ENCODE measurements at places on chromosomes 12 and 14.

DNA sequence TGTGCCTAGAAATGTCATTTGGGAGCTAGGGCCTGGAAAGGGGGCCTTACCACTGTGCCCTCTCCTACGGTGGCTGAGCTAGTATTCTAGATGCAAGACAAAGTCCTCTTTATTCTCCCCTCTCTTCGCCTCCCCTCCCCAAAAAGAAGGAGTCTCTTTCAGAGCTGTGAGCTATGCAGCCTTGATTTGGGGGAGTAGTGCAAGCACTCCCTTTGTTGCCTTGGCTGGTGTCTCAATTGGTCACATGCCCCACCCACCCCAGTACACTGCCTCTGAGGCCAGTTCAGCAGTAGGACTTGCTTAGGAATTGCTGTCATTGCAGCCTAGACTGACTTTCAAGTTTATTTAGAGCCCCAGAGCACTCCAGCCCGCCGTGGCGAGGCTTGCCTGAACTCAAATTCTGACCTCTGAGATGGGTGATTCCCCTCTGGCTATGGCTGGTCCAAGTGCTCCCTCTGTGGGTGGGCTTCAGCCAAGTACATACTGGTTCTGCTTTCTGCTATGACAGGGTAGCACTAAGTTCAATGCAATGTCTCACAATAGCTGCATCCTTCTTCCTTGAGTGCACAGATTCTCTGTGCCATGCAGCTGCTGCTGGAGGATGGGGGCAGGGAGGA, 37.0 kb upstream of the FBXO33 start:
- no peak for DNase-seq

GRCh38 chr12:10697156-10697555, 23.3 kb upstream of the STYK1 start:
- no peak for DNase-seq

- DNase-seq = no peak
These were observed 3.0 kb downstream of the E2F7 start for GRCh38 chr12:77062396-77062795.

GRCh38 chr14:74935360-74935680, 12.3 kb upstream of the RPS6KL1 start:
- no peak for DNase-seq

- no peak for DNase-seq
These were observed 67.2 kb upstream of the PTGR2 start for GRCh38 chr14:73784181-73784987.

Measured in smooth muscle cell of the brain vasculature (primary cell).